M059J (cell line): ENCODE measurements at places on chromosomes 12 and 14. TPM values are rescaled to one million over a fixed set of nuclear protein-coding genes. Genes with fewer than 3 reads are reported as not detected.

Gene FAM181A
- not detected in 2 replicates for total RNA-seq

Gene LUM
- total RNA-seq: 293 and 400 TPM in 2 replicates

Gene CYP27B1
- total RNA-seq: 1.8 and 3.2 TPM in 2 replicates

Gene KCNK10
- not detected in 2 replicates for total RNA-seq
